ENCODE measurements at places on chromosomes 11 and 22.

GRCh38 chr11:67357831-67358670 is 4.7 kb upstream of the POLD4 start:
- DNase-seq = no peak

GRCh38 chr11:16979703-16980622 is 34.3 kb downstream of the PLEKHA7 start:
- no peak for DNase-seq

DNA sequence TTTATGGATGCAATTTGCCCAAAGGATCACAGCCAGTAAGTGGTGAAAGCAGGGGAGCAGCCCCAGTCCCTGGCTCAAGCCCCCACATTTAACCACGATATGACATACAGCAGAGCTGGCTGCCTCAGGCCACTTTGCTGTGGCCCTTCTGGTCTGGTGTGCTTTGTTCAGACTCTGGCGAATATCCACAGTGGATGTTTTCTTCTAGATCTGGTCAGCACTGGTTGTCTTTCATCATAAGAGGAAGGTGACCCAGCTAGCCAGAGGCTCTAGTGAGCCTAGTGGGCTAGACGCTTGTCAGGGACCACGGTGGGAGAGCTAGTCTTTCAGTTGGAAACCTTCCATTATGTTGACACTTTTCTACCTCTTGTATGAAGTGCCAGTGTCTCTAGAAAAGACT is 42.5 kb downstream of the DGCR2 start:
- DNase-seq = no peak

GRCh38 chr22:33851240-33851639 is 69.0 kb downstream of the LARGE1 start:
- no peak for DNase-seq

- no peak for DNase-seq
These were observed 1.1 kb upstream of the NECTIN1 start for GRCh38 chr11:119729951-119730613.

DNA sequence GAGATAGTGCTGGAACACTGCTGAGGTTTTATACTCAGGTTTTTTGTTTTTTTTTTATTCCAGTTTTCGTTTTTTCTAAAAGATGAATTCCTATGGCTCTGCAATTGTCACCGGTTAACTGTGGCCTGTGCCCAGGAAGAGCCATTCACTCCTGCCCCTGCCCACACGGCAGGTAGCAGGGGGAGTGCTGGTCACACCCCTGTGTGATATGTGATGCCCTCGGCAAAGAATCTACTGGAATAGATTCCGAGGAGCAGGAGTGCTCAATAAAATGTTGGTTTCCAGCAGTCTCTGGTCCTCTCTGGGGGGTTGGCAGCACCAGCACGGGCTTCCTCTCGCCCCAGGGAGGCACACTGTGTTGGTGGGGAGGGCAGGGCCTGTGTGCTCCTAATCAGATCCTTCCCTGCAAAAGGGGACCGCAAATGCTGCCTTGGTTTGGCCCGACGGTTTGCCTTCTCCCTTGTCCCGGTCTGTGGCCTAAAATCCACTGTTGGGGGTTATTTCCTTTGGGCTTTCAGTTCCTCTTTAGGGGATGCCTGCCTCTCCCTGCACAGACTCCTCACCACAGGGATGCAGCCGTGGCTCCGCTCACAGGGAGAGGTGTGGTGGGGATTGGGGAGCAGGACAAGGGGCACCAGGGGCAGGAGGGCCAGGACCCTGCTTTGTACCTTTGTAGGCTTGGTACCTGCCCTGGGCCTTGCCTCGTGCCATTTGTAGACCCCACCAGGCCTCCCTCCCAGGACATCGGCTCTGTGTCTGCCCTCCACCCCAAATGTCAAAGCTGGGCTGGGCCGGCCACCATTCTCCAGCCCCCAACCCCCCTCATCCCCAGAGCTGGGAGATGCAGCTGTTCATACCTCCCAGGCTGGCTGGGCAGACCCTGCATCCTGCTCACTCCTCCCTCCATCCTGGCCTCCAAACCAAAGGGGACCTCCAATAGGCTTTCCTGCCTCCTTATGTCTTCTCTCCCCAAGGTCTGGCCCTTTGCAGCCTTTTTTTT is 13.5 kb downstream of the MCAT start:
- DNase-seq = no peak

GRCh38 chr11:27663326-27663725 is 36.9 kb downstream of the BDNF start:
- DNase-seq = no peak

DNA sequence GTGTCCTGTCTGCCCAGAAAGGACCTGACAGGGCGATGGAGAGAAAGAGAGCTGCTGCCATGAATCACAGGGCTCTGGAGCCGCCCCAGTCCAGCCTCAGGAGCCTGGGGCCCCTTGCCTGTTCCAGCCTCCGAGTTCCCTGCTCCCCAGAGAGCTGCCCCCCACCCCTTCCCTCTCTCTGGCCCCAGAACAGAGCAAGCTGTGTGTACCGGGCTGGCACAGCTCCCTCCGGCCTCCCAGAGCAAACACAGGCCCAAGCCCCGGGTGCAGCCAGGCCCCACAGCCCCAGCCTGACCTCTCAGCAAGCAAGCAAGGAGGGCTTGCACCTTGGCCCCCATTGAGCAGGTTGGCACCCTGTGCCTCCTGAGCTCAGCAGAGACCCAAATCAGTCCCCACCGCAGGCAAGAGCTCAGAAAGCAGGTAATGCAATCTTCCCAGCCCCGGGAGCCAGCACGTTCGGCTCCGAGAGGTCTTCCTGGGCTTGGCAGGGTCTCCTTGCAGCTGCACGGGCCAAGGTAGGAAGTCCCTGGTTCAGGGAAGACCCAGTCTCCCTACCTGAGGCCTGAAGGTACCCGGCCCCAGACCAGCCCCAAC is 1.4 kb downstream of the PACSIN3 start:
- no peak for DNase-seq

GRCh38 chr11:33774736-33775466 is 581 bp upstream of the FBXO3 start:
- no peak for DNase-seq

DNA sequence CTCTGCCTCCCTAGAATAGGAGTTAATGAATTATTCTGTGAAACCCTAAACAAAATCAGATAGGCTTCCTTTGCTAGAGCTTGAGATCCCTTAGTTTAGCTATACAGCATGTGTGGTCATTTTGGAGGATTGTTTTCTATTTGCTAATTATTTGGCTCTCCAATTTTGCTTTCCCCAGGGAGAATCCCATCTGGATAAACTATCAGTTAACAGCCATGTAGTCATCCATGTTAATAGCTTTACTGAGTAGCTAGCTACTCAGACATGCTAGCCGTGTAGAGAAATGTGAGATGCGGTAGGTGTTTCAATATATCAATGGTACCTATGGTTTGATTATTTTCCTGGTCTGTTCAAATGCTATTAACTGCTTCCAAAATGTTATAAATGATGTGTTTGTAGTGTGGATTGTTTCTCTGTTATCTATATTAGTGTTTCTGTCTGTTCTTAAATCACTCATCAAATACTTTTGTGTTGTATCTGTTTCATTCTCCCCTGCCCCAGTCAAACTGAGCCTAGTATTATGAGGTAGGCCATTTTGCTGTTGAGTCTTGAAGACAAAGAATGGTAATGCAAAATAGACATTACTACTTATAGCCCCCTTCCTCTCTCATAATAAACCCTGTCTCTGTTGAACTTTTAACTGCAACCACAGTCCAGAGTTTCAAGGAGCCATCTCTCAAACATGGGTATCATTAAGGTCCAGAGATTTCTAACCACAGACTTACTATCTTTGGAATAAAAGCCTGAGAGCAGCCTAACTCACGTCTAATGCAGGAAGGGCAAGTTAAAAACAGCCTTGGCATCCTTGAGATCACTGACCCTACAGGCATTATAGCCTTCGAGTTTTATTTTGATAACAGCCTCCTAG is 56.1 kb upstream of the GRAMD1B start:
- DNase-seq = no peak

DNA sequence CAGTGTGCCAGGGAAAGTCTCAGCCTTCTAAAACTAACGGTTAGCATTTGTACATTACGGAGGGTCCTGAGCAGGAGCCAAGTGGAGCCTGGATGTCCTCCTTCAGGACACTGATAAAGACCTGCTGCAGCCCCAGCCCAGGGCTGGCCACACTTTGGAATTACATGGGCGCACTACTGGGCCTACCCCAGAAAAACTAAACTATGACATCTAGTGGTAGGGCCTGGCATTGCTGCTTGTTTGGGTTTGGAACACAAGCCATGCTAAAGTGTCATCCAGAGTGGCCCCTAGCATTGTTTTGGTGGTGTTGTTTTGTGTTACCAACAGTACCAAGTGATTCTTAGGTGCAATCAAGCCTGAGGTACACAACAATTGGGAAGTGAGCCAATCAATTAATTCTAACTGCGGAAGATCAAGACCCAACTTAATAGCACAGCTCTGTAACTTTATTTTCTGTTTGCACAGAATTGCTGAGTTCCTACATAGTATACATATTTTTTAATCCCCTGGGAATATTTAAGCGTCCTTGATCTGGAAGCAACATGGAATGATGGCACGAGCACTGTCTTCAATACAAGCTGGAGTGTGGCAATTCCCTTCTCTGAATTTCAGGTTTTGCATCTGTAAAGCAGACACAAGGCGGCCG is 340.7 kb downstream of the LARGE1 start:
- peak; percentile 9 for DNase-seq

DNA sequence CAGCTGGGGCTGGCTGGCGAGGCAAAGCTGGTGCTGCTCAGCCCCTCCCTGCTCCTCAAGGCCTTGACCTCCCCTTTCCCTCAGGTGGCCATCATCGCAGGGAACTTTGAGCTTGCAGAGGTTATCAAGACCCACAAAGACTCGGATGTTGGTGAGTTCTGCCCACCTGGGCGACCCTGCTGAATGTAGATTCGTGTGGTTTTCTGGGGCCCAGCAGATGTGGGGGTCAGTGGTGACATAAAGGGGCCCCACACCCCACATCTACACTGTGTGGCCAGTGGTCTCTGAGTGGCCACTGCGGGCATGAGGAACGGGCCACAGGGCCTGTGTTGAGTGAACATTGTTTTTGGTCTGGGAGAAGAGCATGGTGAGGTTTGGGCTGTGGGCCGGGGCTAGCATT is 11.9 kb downstream of the SHANK3 start:
- no peak for DNase-seq

GRCh38 chr11:110947096-110947495 is 234.9 kb upstream of the ARHGAP20 start:
- DNase-seq = no peak

DNA sequence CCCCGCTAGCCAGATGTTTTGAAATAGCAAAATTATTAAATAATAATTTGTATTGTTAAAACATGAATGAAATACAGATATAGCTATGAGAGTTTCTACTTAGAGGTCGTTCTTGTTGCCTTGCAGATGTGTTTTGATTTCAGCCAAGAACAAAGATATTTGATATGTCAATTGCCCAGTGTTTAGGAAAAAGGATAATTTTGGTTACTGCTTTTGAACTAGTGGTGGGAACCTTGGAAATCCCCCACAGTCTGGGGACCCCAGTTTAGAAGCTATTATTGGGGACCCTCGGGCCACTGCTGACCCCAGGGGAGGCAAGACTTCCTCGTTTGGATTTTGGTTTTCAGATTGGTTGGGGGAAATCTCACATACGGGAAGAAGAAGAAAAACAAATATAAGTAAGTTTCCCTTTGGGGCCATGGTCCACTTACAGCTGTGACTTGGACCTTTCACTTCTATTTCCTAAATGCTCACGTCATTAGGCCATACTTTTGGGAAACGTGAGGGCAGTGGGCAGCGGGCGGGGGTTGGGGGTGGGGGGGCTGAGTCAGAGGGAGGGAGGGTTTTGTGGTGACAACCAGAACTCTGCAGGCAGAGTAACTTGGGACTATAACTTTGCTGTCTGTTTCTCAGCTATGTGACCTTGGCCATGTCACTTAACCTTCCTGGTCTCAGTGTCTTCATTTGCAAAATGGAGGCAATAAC is 37.0 kb downstream of the LDLRAD3 start:
- DNase-seq = no peak

DNA sequence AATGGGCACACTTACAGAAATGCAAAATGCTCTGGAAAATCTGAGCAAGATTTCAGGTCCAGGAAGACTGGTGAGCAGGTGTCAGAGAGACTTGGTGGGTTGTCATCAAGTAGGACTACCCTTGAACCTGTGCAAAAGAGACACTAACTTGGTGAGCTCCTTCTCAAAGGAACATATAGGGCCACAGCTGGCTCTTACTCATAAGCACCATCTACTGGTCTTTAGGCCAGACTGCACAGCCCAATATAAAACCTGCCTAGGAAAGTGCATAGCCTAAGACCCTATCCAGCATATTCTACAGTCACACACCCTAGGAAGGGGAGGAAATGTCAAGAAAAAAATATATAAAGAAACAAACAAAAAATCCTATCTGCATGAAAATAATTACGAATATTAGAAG is 18.2 kb upstream of the OR10W1 start:
- no peak for DNase-seq

GRCh38 chr11:132257871-132258270 is 887.5 kb downstream of the NTM start:
- DNase-seq = no peak

DNA sequence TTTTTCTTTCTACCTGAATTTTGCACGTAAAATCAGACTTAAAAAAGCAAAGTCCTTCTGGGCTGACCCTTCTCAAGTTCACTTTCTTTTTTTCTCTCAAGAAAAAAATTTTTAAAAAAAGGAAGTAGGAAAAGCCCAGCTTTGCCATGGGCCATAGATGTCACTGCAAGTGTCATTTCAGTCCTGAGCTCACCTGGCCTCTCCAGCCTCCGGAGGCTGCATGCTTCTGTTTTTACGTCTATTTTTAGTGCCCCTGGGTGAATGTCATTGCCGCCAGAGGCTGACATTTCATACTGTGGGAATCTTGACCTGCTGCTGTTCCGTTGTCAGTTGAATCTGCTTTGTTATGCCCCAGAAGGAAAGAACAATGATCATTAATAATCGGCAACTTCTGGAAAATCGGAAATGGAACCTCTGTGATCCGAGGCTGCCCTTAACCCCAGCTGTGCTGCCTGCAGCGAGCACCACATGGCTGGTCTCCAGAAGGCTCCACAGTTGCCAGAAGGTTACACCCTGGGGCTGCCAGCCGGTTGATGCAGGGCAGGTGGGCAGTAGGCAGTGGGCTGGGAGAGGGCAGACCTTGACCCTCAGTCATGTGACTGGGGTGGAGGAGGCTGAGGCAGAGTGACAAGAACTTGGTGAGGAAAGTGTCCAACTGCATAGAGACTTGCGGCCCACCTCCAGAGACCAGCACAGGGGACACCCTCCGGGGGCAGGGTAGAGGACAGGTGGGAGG is 16.7 kb upstream of the MYEOV start:
- no peak for DNase-seq

DNA sequence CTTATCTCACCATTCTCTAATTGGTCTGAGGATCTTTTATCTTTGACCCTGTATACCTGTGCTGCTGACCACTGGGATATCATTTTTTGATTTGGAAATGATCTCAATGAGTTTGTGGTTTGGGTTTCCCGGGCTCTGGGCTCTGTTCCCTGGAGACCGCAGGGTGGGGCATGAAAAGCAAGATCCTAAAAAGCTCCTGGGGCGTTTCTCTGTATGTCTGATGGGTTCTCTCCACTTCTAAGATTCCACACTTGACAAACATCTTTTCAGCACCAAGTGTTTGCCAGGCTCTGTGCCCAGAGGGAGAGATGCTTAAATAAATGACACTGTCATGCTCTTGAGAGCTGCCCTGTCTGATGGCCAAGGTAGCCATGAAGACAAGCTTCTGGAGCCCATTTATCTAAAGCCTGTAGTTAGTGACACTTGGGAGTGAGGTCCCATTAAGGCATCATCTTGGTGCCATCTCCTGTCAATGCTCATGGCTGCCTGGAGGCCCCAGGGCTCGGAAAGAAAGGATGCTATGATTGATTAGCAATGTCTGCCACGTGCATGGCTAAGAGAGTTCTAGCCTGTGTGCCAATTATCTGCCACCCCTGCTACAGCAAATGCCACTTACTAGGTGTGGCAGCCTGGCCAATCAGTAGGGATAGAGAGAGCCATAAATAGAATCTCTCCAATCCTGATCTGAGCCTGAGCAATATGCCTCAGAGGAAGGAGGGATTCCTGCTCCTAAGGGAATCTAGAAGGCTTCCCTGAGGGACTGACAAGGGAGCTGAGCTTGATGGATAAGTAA is 531.6 kb downstream of the MN1 start:
- DNase-seq = no peak

Data from activated CD4-positive, alpha-beta T cell treated with anti-CD3 and anti-CD28 coated beads for 4 hours (primary cell).